ENCODE measurements at places on chromosomes 1 and 21. TPM values are rescaled to one million over a fixed set of nuclear protein-coding genes. Genes with fewer than 3 reads are reported as not detected.

GRCh38 chr1:1135339-1136136 is 19.6 kb upstream of the C1orf159 start:
- DNase-seq = no peak

- DNase-seq = no peak
Observed at GRCh38 chr1:228737601-228738041, 2.3 kb downstream of the RHOU start.

DNA sequence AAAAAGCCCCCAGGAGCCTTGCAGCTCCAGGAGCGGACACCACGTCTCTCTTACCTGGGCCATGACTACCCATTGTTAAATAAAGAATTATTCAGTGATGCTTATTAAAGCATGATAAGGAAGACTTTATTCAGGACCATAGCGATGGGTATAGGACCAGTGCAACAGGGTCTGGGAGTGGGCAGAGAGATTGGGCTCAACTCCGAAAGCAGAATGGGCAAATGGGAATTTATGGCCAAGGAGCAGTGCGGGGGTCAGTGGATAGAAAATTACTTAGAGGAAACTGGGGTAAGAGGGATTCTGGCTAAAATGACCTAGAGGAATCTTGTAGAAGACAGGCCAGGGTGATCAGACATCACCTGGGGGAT is 580 bp upstream of the ATP5PO start:
- DNase-seq = no peak

GRCh38 chr1:41122851-41123518 is 101.5 kb upstream of the SLFNL1 start:
- DNase-seq = peak; percentile 91

GRCh38 chr21:23471877-23472276 is 2135.4 kb downstream of the MRPL39 start:
- no peak for DNase-seq

DNA sequence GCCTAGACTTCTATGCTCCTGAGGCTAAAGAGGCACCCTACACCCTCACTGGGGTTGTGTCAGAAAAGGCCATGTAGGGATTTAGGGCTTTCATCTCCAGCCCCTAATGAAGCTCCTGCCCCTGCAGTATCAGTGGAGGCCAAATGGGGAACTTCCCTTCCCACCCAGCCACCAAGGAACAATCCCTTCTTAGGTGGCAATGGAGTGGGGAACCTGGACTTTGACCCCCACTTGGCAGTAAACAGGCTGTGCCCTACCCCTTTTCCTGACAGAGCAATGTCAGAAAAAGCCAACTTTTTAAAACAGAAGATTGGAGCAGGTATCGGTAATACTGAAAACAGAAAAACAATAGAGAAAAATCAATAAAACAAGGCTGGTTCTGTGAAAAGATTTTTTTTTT is 35.5 kb upstream of the SLC19A2 start:
- no peak for DNase-seq

DNA sequence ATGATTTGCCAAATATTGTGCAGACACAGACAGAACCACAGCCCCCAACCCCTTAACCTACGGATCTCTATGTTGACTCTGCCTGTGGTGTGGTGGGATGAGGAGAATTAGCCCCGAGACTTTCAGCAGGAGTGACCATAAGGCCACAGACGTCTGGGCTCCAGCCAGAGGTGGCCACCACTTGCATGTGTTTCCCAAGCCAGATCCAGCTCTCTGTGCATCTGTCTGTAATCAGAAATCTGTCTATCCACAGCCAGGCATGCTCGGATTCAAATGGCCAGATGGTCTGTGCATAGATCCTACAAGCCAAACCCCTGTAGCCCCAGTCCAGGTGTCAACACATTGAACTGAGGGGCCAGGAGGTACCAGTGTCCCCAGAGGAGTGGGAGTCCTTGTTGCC is 140.6 kb downstream of the SYF2 start:
- no peak for DNase-seq

DNA sequence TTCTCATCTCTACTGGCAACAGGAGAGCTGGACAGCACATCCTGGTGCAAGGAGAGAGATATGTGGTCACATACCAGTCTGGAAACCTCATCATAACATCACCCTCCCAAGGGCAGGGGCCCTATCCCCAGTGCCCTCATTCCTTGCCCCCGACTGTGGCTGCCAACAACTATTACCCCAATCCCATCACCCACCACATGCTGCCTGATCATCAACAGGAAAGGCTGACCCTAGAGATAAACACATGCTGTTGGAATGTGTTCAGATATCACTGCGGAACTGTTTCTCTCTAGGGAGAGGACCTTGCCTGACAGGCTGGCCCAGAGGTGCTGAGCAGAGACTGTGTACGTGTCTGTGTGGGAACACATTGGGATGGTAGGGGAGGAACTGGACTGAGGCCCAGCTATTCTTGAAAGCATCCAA is 4.5 kb upstream of the INKA2 start:
- DNase-seq = peak; percentile 84

DNA sequence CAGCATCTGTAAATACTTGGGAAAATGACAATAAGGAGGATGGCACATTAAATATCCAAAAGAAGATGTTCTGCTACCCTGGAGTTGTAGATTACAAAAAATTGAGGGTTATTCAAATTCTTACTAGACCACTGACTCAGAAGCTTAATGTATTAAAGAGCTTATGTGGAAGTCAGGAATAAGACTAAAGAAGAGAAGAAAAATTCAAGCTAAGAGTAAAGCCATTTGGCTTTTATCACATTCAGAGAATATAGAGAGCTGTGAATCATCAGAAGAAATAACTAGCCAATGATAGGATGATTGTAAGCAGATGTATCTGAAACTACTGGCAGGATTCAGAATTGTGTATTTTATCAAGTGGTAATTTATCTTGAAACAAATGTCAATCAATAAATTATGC is 237.0 kb downstream of the TBX15 start:
- DNase-seq = no peak

GRCh38 chr1:218401441-218401997 is 56.4 kb downstream of the TGFB2 start:
- DNase-seq = no peak

- peak; percentile 28 for DNase-seq
Observed at GRCh38 chr1:938088-938683, 14.5 kb downstream of the SAMD11 start.

Gene NBPF4
- total RNA-seq = not detected

Gene CELF3
- not detected for total RNA-seq

Gene F13B
- not detected for total RNA-seq

Gene RRAGC
- 11.7 TPM for total RNA-seq

Gene VSIG8
- total RNA-seq = not detected

Data from IMR-90 (cell line).